ENCODE measurements at places on chromosomes 5 and 9.

GRCh38 chr9:9124616-9125015, 1325.0 kb upstream of the DMAC1 start:
- no peak for DNase-seq

- no peak for DNase-seq
Measured at GRCh38 chr5:37208883-37209797, 40.0 kb downstream of the CPLANE1 start.

GRCh38 chr9:28341913-28342312, 768.6 kb upstream of the C9orf72 start:
- DNase-seq = no peak

- no peak for DNase-seq
Measured at GRCh38 chr5:105638437-105638836, 2032.3 kb downstream of the EFNA5 start.

- no peak for DNase-seq
Measured at GRCh38 chr5:113989913-113990305, 372.0 kb upstream of the KCNN2 start.

- no peak for DNase-seq
Measured at GRCh38 chr5:5239191-5239590, 99.1 kb downstream of the ADAMTS16 start.

DNA sequence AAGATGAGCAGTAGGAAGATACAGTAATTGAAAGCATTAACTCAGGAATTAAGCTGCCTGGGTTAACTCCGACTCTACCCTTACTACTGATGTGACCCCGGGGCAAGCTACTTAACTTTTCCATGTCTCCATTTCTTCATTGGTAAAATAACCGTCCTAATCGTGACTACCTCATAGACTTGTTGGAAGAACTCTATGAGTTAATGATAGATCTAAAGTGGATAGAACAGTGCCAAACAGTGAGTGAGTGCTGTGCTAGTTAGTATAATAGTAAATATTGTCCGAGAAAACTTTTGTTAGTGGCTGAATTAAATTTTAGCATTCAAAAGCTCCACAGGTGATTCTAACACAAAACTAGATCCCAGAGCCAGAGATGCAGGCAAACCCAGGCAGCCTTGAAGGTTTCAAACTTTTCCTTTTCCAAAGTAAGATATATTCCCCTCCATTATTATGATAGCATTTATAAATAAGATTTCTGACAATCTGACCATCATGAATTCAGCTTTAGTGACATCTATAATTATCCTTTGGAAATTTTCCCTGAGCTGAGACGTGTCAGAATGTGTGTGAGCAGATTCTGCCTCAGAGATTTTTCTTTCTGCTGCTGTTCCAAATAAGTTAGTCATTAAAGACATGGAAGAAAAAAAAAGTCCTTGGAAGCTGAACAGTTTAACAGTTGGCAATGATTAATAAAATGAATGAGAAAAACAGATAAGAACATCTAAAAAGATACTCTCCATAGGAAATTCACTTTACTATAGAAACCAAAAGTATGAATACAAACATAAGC, 369.5 kb downstream of the PRELID2 start:
- no peak for DNase-seq

- DNase-seq = no peak
Measured at GRCh38 chr9:84754461-84754860, 84.9 kb downstream of the NTRK2 start.

GRCh38 chr5:33409435-33410170, 31.2 kb upstream of the TARS1 start:
- no peak for DNase-seq

- no peak for DNase-seq
Measured at GRCh38 chr5:151897020-151897552, 27.6 kb downstream of the GLRA1 start.

GRCh38 chr9:136105398-136106135, 10.5 kb upstream of the NACC2 start:
- DNase-seq = no peak

- DNase-seq = no peak
Measured at GRCh38 chr5:52638732-52639131, 149.0 kb upstream of the ITGA1 start.

DNA sequence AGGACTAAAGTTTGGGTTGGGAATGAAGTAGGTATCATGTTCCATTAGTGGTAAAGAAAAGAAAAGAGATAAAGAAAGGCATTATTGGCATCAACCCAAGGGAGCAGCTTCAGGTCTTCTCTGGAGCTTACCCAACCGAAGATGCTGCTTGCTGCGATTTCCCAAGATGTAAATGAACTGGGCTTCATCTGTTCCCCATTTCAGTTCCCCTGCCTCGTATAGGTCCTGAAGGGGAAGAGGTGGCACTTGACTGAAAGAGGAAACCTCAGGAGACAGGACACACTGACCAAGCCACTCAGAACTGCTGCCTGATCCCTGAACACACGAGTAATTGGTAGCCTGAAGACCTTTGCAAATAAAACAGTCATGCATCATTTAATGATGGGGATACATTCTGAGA, 24.6 kb downstream of the ANXA6 start:
- no peak for DNase-seq

DNA sequence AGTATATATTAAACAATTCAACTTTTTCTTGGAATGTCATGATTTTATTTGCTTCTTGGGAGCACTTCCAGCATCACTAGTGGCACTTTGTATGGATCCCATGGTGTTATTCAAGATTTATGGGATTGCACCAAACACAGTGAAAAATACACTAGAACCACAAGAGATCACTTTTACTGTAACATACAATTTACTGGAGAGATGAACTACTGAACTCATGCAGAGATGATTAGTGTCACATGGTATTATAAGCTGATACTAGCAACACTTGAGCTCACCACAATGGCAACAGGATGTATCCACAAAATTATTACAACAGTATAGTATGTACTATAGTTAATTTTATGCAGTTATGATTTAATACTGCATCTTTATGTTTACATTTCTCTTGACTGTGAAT, 16.3 kb upstream of the SLC36A2 start:
- no peak for DNase-seq

GRCh38 chr9:134833294-134833880, 47.2 kb upstream of the FCN2 start:
- DNase-seq = no peak

DNA sequence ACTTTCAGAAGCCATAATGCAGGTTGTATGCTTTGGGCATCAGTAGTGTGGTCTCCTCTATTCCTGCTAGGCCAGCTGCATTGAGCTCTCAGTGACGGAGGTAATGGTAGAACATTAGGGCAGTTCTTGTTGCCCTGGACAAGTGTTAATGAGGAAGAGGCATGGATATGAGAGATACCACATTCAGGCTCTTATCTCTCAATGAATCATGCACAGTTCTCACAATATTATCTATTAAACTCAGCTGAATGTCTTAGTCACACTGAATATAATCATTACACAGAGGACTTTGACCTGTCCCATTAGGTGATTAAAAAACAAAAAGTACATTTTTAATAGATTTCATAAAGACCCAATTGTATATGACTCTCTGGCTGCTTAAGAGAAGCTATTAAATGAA, 76.6 kb upstream of the SSBP2 start:
- DNase-seq = no peak

GRCh38 chr9:31702957-31703356, 681.5 kb upstream of the ACO1 start:
- no peak for DNase-seq
